ENCODE measurements at places on chromosomes 2 and 18.

- no peak for DNase-seq
Observed at GRCh38 chr2:100744589-100744988, 75.3 kb upstream of the NPAS2 start.

- no peak for DNase-seq
Observed at GRCh38 chr2:169139145-169139544, 69.8 kb downstream of the DHRS9 start.

- no peak for DNase-seq
Observed at GRCh38 chr2:96119389-96119751, 3.0 kb upstream of the ADRA2B start.

DNA sequence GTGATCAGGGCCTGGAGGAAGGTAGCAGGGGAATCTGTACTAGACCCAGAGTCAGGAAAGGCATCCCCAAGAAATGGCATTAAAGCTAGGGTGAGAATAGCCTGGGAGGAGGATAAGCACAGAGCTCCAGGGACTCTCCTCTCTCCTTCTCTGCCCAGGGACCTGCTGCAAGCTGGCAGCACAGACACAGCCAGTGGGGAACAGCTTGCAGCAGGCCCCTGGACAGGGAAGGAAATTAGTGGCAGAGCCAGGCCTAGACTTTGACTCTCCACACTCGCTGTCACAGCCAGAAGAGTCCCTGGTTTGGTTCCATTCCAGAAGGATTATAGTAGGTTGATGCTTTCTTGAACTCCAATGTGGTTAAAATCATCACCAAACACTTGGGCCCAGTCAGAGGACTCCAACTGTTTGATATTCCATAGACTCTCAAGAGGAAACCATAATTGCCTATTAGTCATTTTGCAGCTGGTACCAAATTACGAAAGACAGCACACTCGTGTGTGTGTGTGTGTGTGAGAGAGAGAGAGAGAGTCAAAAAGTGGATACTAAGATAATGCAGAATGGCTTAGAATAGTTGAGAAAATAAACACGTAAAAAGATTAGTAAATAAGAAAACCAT, 95.5 kb upstream of the ATP8B1 start:
- DNase-seq: no peak

DNA sequence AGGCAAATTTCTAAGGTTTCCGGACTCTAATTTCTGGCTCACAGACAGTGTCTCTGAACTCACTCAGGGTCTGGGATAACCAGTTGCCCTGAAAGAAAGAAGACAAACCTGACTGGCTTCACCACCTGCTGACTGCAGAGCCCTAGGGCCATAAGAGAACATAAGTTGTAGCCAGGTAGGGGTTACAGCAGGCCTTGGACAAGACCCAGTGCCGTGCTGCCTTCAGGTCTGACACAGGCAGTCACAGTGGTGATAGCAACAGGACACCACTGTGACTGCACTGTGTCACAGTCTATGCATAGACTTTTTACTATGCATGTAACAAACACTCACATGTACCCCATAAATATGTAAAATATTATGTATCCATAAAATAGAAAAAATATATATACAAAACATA, 508.5 kb downstream of the PID1 start:
- DNase-seq: no peak

DNA sequence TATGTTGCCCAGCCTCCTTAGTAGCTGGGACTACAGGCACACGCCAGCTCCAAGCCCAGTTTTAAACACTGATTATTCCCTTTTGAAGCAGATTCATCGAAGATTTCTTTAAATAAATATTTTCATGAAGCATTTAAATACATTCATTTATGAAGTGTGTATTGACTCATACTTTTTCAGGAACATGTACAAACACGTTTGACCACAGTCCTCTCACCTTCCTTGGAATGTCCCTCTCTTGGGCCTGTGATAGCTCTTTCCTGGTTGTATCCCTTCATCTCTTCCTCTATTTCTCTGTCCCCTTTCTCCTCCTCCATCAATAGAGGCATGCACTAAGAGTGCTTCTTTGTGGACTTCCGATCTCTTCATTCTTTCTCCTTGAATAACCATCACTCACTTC, 2.5 kb downstream of the PSTPIP2 start:
- DNase-seq: no peak

DNA sequence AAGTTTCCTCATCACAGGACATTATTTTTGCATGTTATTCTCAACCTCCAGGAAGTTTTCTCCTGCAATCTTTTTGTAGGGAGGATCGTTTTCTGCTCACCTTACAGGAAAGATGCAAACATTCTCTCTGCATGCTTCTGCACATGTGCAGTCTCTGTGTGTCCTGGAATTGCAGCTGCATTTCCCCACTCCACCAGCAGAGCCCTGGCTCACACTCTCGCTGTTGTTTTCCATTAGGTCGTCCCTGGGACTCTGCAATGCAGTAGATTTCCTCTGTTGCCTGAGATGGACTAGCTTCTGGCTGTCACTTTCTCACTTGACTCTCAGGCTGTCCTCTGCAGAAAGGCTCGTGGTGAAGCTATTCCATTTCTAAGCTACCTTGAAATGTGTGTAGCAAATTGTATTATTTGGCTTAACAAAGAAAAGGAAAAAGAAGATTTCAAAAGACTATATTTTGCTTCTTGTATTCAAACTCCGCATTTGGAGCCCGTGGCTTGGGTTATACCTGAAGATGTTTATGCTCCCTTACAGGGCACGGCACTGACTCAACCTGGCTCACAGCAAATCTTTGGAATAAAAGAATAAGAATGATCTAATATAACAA, 346.7 kb downstream of the RAD51AP2 start:
- DNase-seq: no peak

- DNase-seq: no peak
Observed at GRCh38 chr18:62339106-62339988, 14.2 kb downstream of the TNFRSF11A start.

GRCh38 chr2:85692039-85692645, 2.0 kb upstream of the GNLY start:
- no peak for DNase-seq

GRCh38 chr2:150925611-150926010, 336.1 kb downstream of the RBM43 start:
- DNase-seq: no peak

GRCh38 chr18:360676-361075, 92.8 kb upstream of the THOC1 start:
- no peak for DNase-seq

- no peak for DNase-seq
Observed at GRCh38 chr2:424306-425171, 136.6 kb upstream of the ALKAL2 start.

Measured in CD4-positive, CD25-positive, alpha-beta regulatory T cell (primary cell).